ENCODE measurements at places on chromosomes 12 and 14.

GRCh38 chr12:53196486-53196885, 10.6 kb downstream of the ITGB7 start:
- DNase-seq, result no peak

- DNase-seq, result no peak
Observed at GRCh38 chr14:60221457-60221856, 27.6 kb upstream of the PPM1A start.

- DNase-seq, result no peak
Observed at GRCh38 chr14:34453226-34453625, 8.8 kb downstream of the SPTSSA start.

GRCh38 chr14:58752771-58753201, 115.0 kb downstream of the DACT1 start:
- DNase-seq, result no peak

DNA sequence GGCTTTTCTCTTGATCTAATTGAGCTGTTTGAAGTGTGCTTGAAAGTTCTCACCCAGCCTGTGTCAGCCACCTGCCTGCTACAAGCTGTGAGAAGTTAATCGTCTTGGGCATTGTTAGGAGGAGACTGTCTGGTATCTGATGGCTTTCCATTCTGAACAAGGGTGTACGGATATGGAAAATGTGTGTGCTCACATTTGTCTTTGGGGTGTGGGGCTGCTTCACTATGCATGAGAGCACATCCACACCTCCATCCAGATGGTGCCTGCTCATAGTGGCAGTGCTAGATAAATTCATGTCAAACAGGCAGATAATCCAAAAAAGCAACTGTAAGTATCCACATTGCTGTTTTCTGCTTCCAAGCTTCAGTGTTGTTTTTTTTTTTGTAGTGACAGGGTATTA, 462.2 kb downstream of the DIO2 start:
- no peak for DNase-seq

- DNase-seq, result no peak
Observed at GRCh38 chr12:50518090-50518489, 13.3 kb downstream of the DIP2B start.

DNA sequence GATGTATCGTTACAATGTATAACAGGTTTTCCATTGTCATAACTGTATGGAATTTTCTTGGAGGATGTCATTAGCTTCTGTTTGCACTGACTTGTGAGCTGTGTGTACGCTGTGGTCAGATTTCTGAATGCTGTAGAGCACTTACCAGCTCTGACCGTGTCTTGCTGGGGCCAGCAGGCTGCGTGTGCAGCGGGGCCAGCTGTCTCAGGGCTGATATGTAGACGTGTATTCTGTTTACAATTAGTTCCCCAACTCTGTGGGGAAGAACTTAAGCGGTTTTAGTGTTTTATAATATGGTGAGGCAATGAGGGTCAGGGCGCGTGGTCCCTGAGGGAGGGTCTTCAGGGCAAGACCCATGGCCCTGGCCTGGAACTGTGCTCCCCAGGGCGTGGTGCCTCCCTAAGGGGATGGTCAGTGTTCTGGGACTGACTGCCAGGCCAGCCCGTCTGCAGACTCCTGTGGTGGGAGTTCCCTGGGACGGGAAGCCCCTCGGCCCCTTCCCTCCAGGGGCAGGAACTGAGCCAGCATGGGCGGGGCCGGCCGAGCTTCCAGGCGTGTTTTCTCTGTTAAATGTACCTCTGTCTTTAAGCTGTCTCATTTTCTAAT, 18.7 kb downstream of the XRCC3 start:
- no peak for DNase-seq

DNA sequence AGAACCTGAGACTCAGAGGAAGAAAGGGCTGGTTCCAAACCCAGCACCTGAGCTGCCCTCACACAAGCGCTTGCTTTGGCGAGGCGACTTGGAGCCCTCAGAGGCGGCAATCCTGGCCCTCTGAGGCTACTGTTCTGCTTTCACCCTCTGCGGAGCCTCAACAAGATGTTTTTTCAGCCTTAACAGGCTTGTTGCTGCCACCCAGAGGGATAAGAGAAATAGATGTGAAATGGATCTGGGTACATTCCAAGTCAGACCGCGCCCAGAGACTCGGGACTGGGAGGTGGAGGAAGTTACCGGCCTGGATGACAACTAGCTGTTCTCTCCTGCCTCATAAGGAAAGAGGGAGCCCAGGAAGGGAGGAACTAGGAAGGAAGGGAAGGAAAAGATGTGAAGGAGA, 89.6 kb downstream of the TTC7B start:
- DNase-seq, result no peak

GRCh38 chr14:49849213-49849847, 3.3 kb downstream of the NEMF start:
- no peak for DNase-seq

DNA sequence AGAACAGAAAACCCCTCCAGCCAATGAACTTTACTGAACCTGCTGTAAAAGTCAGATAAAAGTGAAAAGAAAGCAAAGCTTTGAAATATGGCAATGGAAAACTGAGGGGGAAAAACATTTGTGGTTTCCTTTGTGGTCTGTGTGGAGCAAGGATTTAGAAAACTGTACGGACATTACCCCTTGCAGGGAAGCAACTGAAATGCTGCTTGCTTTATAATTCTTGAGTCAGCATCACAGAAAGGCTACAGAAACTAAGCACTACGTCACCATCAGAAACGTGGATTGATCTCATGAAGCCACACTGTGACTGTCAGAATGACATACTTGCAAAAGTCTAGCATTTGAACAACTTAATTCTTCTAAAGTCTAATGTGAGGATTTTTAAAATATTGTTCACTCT, 2.4 kb upstream of the KCNC2 start:
- no peak for DNase-seq

DNA sequence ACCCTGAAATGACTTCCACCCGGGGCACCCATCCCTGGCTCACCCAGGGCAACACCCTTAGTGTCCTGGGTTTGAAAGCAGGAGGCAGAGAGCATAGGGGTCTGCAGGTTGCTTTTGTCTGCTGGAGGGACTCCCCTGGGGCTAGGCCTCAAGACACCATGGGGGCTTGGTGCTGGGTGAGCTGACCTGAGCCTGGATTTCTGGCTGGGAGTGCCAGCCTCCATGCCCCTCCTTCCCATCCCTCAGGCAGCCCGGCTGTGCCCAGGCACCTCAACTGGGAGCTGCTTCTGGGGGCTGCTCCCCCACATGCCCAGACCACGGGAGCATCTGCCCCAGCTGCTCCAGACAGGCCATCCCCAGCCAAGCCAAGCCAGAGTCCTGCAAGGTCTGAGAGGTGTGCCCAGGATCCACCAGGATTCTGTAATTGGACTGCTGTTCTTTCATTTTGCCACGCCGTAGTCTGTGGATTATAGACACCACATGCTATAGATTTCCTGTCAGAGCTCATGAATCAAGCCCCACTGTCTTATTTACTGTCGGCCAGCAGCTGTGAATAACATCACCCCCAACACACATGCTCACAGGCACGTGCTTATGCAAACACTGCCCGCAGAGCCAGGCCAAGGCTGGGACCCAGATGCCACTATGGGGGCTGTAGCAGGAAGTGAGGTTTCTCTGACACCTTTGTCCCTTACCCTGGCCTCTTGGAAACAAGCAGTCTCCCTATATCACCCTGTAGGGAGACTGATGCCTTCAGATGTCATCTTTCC, 29.4 kb upstream of the ESRRB start:
- no peak for DNase-seq

DNA sequence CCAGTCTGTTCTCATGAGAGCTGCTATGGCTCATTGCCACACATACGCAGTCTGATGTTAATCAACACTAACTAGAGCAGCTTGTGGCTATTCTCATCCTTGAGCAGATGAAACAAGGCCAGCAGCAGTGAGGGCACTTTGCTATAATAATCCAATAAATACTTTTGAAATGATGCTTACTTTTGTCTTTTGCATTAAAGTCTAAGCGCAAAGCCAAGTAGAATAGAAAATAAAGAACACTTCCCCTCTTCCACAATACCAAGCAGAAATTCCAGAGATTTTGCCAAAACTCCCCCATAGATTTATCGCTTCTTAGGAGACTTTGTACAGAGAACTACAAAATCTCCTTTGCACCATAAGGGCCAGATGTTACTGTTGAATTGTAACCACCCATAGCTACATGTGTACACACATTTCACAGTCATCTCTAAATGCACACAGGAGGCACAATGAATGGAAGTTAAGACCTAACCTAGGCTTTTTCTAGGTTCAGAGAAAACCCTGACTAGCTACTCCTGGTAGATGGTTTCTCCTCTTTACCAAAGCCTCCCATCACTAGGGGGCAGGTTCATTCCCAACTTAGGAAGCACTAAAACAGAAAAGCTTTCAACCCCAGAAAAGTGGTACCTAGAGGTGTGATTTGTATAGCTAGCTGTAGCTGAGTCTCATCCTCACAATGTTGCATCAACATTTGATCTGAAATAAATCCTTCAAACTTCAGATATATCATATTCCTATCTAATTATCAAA, 119.3 kb downstream of the HMGA2 start:
- DNase-seq, result no peak

- no peak for DNase-seq
Observed at GRCh38 chr12:1309613-1310012, 284.8 kb downstream of the FBXL14 start.

DNA sequence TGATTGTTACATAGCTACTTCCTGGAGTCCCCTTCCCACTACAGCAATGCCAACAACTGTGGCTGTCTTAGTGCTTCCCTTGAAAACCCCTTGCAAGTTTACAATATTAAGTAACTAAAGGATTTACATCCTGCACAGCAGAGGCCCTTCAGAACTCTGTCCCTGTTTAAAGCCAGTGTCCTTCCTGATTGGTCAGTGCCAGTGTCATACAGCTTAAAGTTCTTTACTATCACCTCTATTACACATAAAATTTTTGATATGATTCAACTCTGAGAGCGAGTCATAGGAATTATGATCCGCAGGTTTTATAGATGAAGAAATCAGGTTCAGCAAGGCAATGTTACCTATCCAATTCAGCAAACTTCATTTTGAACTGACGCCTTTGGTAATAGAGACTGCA, 91.4 kb upstream of the ALX1 start:
- DNase-seq, result no peak

DNA sequence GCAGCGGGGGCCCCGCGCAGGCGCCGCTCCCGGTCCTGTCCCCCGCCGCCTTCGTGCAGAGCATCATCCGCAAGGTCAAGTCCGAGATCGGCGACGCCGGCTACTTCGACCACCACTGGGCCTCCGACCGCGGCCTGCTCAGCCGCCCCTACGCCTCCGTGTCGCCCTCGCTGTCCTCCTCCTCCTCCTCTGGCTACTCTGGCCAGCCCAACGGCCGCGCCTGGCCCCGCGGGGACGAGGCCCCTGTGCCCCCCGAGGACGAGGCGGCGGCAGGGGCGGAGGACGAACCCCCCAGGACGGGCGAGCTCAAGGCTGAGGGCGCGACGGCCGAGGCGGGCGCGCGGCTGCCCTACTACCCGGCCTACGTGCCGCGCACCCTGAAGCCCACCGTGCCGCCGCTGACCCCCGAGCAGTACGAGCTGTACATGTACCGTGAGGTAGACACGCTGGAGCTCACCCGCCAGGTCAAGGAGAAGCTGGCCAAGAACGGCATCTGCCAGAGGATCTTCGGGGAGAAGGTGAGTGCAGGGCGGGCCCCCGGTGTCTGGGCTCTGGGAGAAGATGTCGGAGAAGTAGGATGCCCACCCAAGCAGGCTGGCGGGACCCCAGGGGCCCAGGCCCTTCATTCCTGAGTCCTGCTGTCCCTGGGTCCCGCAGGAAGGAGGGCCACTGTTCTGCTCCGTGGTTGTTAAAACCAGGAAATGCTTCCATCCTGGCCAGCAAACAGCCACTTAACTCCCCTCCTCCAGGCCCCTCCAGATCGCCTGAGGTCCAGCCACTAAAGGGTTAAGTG, 48.4 kb downstream of the PHETA1 start:
- DNase-seq, result no peak

- no peak for DNase-seq
Observed at GRCh38 chr12:2884810-2885209, 5.9 kb upstream of the TULP3 start.

DNA sequence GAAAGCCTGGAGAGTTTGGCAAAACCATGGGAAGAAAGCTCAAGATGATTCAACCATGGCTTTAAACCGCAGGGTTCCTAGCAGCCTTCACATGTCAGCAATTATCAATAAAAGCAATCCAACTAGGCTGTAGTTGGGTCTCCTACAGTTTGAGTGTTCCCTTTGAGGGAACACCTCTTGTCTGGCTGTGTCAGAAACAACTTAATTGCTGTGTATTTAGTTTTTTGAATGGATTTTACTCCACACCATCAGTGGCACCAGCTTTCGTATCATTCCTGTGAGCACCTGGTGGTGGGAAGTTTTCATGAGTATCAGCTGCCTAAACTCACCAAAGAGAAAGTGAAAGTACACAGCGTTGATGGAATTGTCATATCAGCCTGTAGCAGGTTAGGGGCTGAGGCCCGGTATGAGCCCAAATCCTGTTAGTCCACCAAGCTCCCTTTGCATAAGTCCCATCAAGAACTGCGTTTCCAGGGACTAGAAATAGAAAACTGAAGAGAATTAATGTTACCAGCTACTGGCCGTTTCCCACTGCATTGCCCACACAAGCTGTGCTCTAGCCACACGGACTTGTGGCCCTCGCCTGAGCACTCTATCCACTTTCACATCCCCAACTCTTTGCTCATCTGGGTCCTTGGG, 10.9 kb upstream of the IL26 start:
- peak; percentile 11 for DNase-seq

DNA sequence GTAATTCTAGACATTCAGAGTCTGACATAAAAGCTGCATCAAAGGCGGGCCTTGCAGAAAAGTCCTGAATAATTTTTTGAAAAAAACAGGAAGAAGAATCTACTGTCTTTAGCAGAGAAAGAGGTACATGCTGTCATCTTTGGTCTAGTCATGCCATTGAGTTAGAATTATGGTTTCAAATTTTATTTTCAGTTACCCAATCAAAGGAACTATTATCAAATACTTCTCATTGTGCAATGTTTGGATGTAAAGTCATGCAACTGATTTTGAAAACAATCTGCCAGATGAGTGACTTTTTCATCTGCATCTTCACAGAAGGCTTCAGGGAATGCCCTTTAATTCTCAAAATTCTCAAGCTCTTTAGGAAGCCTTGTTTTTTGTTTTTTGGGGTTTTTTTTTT, 803.5 kb downstream of the FLRT2 start:
- no peak for DNase-seq

GRCh38 chr14:24271834-24272263, 452 bp upstream of the RABGGTA start:
- no peak for DNase-seq

- no peak for DNase-seq
Observed at GRCh38 chr12:102528111-102528510, 47.7 kb upstream of the IGF1 start.

GRCh38 chr14:20662968-20663732, 21.2 kb upstream of the RNASE4 start:
- peak; percentile 30 for DNase-seq

- DNase-seq, result no peak
Observed at GRCh38 chr12:115383668-115384067, 699.7 kb upstream of the TBX3 start.

All from activated naive CD4-positive, alpha-beta T cell (primary cell).